K562 (cell line): ENCODE measurements at places on chromosomes 3 and 15. TPM values are rescaled to one million over a fixed set of nuclear protein-coding genes. Genes with fewer than 3 reads are reported as not detected.

ATP13A5 gene
- polyA plus RNA-seq = not detected in 2 replicates

SHC4 gene
- 0.52 and 1.1 TPM in 2 replicates for polyA plus RNA-seq

THSD4 gene
- polyA plus RNA-seq = 0.03 TPM in 1 of 2 replicates, not detected in the other

CACNA2D3 gene
- polyA plus RNA-seq = not detected in 2 replicates

FES gene
- 0.78 and 2.5 TPM in 2 replicates for polyA plus RNA-seq

ADAMTS9 gene
- 0.08 and 0.12 TPM in 2 replicates for polyA plus RNA-seq

DLEC1 gene
- not detected in 2 replicates for polyA plus RNA-seq

PIF1 gene
- polyA plus RNA-seq = 34.0 and 37.9 TPM in 2 replicates
